Kidney (tissue), 22 donors: ENCODE measurements at places on chromosomes 7 and 10. TPM values are rescaled to one million over a fixed set of nuclear protein-coding genes. Genes with fewer than 3 reads are reported as not detected.
A peak's percentile ranks its signal among the peaks of the same experiment; 100 is the strongest.

DNA sequence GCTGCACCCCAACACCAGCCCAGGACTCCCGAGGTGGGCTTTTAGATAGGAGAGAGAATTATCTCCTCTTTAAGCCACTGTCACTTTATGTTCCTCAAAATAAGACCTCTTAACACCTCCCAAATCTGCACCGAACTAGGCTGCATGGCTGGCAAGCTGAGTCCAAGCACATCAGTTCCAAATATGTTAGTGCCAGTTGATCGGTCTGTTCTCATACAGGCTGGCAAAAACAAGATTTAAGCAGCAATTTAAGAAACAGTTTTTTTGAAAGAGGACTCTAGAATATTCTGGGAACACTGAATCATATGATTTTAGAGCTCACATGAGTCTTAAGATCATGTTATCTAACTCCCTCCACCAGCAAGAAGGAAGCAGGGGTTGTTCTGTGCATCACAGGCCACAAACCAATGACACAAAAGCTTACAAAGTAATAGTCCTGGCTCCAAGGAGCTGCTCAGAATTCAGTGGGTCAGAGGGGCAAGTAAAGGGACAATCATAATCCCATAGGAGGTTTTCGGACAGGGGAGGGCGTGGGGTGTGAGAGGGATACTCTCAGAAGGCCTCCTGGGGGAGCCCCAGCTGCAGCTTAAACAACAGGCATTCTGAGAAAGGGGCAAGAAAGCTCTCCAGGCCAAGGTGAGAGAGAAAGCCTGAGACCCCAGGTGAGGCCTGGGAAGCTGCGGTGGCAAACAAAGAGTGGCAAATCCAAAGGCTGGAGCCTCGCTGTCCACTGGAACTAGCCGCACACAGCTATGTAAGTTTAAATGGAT is 7.1 kb downstream of the COBL start:
- no peak for DNase-seq

The CFAP69 gene
- polyA plus RNA-seq, result 9.2 TPM

The LIPK gene
- polyA plus RNA-seq, result not detected

- DNase-seq, result peak; percentile 71
These were observed 31.2 kb downstream of the SMNDC1 start for GRCh38 chr10:110273474-110273873.

- DNase-seq, result no peak
These were observed 37.3 kb upstream of the AKR1C2 start for GRCh38 chr10:5040781-5041470.

GRCh38 chr7:19920166-19920565 is 146.7 kb upstream of the TMEM196 start:
- DNase-seq, result peak; percentile 5
